ENCODE measurements at places on chromosomes 16 and 17. TPM values are rescaled to one million over a fixed set of nuclear protein-coding genes. Genes with fewer than 3 reads are reported as not detected.

Gene IFI35
- 9.0 TPM for polyA plus RNA-seq

Gene CACNG4
- 0.18 TPM for polyA plus RNA-seq

Gene PDILT
- polyA plus RNA-seq: not detected

Gene JPH3
- polyA plus RNA-seq: 0.04 TPM

Gene ZNRF1
- 39.5 TPM for polyA plus RNA-seq

All from esophagus (tissue), 2 donors.